ENCODE measurements at places on chromosomes 1 and 21.

DNA sequence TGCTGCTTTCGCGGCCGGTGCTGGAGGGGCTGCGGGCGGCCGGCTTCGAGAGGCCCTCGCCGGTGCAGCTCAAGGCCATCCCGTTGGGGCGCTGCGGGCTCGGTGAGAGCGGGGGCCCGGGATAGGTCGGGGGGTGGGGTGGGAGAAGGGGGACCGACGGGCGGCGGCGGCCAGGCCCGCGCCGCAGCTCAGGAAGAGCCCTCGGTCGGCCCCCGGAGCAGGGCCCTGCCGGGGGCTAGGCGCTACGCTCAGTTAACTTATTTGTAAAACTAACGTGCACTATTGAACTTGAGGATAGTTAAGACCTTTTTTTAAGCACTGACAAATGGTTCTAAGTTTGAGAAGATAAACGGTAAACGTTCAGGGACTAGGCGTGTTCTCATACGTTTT, 418 bp downstream of the DDX20 start:
- peak; percentile 19 for DNase-seq

DNA sequence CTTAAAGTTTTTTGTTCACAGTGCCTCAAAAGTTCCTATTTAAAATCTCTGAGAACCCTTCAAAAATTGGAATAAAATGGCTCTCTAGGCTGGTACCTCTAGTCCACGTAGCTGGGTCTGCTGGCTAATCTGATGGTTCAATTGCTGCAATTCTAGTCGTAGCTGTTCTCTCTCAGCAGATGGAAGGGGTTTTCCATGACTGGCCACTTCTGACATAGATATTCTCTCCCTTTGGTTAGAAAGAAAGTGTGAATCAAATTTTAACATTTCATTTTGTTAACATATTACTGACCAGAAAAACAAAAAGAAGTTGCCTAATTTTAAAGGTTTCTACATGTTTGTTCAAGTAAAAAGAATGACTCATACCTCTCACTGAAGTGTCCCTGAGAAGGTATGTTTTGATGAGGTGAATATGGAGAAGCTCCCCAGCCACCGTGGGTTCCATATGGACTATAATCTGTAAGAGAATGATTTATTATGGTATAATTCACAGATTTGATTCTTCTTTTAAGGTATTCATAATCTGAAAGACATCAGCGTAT, 29.3 kb upstream of the SERPINC1 start:
- no peak for DNase-seq

DNA sequence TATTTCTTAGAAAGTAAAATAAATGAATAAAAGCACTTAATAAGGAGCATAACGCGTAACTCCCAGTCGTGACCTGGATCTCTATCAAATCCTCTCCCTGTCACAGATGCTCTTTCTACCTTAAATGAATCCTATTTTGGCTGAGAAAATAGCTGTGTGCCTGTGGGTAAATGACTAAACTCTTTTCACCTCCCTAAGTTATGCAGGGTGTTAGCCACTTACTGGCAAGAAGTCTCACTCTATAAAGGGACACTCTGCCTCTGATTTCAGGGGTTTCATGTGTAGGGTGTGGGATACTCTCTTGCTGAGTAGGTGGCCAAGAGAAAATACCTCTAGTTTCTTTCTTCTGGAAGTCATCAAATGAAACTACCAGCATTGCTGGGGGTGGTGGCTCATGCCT, 24.3 kb upstream of the PPP1R15B start:
- DNase-seq: no peak

- DNase-seq: no peak
These were observed 411.6 kb downstream of the MATN1 start for GRCh38 chr1:30311749-30312148.

DNA sequence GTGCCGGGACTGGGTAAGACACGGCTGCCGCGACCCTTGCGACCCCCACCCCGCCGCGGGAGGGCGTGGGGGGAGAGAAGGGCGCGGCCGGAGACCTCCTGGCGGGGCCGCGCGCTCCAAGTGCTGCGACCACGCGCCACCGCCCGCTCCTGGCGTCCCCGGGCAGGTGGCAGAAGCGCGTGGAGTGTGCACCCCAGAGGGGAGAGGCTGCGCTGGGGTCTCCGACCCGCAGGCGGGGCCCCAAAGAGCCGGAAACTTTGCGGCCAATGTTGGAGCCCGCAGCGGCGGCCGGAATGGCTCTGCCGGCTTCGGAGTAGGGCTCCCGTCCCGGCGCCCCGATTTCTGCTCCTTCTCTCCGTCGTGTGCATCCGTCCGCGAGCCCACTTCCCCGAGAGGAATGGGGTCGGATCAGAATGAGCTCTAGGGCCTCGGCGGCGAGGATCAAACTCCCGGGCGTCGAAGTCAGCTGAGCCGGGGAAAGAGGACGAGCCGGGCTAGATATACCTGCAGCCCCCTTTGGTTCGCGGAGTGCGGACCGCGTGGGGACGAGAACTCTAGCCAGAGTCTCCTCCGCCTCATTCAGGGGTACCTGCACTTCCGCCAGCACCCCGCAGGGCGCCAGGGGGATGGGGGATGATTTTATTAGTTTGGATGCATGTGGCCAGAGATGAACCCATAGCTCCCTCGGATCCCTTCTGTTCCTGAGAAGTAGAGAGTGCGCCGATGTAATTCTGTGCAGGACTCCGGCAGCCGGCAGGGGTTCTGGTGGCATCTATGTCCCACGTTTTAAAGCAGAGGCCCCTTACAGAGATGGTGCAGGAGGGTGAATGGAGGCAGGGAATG, 751 bp downstream of the STUM start:
- peak; percentile 34 for DNase-seq

DNA sequence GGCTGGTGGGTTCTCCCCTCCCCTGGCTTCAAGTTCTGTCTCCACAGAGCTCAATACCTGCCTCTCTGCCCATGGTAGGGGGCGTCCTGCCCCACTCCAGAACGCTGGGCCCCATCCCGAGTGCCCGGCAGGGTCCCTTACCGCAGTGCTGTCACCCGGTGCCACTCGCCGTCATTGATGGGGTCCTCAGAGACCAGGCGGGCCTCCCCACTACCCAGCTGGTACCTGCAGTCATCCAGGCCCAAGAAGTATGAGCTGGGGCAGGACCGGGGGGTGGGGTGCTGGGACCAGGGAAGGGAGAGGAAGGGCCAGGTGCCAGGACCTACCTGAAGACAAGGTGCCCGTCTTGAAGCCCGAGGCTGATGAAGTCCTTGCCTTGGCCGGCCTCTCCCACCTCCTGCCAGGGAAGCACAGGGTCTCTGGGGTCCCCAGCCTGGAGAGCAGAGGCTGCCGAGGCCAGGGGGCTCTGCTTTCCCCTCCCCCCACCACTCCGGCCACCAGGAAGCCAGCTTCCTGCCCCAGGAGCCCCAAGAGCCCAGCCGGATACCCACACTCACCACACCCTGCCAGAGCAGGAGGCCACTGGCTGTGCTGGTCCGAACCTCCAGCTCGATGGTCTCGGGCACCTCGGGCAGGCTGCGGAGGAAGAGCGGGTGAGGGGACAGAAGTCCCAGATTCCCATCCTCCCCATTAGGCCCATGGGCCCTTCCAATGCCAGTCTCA, 12.1 kb downstream of the LDLRAD2 start:
- DNase-seq: no peak

GRCh38 chr1:202122639-202123335, at the start of gene GPR37L1:
Gene GPR37L1, plus strand, starts transcription at chr1:202122917. Its CDS starts 47 bp downstream, at chr1:202122964.
- peak; percentile 81 for DNase-seq

DNA sequence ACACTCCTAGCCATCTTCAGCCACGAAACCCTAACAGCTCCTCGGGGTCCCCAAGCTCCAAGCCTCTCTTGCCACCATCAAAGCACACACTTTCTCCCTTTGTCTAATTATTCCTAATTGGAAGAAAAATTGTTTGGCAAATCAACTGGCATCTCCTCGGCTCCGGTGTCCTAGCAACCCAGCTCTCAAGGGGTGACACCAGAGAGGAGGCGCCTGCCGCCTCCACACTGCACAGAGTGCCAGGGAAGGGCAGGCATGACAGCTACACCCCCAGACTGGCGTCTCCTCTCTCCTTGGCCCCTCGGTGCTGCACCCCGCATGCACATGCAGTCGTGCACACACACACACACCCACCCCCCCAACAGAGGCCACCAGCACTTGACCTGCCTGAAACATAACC, 18.2 kb upstream of the GJB5 start:
- no peak for DNase-seq

DNA sequence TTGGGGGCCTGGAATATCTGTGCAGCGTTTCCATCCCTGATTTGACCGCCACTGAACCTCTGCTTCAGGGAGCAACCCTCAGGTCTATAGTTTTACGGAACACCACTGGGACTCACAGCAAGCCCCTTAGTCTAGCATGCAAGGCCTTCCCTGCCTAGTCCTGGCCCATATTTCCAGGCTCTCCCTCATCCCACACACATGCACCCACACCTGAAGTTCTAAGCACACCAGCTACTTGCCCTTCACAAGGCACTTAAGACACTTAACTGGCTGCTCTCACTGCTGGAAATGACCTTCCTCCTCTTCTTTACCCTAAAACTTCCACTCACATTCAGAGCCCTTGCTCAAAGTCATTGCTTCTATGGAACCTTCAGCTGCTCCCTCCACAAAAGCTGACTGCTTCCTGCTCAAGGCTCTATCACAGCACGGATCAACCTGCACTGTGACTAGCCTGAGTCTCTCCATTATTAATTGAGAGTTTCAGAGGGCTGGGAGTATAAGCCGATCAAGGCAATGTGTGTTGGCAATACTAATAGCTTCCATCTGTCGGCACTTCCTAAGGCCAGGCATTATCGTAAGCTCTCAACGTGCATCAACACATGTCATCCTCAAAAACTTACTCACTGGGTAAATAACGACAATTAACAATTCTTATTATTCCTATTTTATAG, 84.3 kb downstream of the RRAGC start:
- DNase-seq: no peak

- DNase-seq: no peak
These were observed 38.2 kb downstream of the PRKCZ start for GRCh38 chr1:2088458-2088857.

- no peak for DNase-seq
These were observed 340.2 kb upstream of the NR5A2 start for GRCh38 chr1:199687321-199687720.

DNA sequence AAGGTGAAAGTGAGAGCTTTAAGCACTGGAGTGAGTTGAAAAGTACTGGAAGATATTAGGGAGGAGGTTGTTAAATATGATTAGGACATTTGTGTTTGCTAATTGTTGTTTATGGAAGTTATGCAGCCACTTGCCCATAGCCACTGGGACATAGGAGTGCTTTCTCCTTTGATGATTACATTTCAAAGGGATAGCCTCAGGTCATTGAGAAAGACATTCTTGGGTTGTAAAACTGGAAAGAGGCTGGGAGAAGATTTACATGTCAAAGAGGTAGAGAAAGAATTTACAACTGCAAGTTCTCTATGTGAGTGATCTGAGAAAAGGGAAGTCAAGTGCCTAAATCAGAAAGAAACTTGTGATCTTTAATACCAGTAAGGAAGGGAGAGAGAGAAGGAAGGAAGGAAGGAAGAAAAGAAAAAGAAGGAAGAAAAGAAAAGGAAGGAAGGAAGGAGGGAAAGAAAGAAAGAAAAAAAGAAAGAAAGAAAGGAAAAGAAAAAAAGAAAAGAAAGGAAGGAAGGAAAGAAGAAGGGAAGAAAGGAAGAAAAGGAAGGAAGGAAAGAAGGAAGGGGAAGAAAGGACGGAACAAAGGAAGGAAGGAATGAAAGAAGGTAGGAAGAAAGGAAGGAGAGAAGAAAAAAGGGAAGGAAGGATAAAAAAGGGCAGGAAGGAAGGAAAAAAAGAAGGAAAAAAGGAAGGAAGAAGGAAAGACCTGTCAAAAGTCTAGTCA, 284.6 kb upstream of the DPYD start:
- DNase-seq: no peak

DNA sequence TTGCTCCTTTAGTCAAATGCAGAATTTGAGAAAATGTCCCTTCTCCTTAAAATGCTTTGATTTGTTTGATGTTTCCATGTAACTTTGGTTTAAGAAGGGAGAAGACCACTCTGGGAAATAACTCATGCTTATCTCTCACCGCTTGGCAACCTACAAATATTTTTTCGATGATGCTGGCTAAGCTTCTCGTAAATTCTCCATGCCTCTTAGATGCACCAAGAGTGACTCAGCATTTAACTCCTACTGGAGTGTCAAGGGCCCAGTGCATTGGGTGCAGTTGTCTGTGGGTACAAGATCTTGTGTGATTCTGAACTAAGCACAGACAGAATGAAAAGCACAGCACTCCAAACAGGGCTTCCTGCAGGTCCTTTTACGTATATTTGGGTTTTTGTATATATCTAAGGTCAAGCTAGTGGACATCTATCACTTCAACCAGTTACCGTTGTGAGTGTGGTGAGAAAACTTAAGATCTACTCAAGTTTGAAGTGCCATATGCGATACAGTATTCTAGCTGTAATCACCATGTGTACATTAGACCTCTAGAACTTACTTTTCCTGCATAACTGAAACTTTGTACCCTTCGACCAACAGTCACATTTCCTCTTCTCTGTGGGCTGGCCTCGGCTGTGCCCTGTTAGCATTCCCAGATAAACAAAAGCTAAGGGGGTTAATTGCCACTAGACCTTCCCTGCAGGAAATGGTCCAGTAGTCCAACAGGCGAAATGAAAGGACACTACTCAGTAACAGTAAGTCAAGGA, 55.8 kb downstream of the COL18A1 start:
- no peak for DNase-seq

DNA sequence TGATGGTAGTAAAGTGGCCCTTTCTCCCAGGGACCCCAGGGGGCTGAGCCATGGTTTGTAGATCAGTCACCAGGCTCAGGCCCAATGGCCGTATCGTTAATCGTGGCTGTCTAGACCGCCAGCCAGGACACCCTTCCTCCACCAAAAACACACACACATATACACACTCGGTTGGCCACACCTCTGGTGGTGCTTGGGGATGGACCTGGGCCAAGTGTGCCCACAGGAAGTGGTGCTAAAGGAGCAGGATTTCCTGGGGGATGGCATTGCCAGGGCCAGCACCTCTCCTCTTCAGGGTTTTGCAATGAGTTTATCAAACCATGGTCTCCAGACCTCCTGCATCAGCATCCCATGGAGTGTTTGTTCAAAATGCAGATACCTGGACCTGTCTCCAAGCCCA, 36.2 kb downstream of the CITED4 start:
- DNase-seq: no peak

DNA sequence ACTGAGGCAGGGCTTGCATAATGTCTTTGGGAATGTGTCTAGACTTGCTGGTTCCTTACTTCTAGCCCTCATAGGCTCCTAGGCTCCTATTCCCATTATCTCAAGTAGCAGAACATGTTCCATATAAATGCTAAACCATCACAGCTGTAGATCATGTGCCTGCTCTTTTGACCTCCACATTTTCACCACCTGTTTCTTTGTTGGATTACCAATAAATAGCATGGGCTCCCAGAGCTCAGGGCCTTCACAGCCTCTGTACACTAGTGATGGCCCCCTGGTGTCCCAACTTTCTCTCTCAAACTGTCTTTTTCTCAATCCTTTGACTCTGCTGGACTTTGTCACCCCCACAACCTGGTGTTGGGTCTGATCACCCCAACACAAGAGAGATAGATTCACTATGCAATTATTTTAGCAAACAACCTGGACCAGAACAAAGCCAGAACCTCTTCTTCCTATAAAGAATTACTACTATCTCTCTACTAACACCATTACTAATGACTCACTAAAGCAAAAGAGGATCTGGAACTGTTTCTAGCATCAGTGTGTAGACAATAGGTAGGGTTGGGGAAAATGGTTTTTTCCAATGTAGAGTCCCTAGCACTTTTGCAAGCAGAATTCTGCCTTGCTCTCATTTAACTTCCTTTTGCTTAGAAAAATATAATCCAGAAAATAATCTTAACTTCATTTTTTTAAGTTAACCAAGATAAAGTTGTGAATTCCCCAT, 51.7 kb downstream of the WLS start:
- DNase-seq: no peak
